Stimulated activated CD8-positive, alpha-beta memory T cell treated with anti-CD3 and anti-CD28 coated beads, Interleukin-4, amount 100 ng/mL, for 1 hour (primary cell): ENCODE measurements at places on chromosomes 2 and 18.

DNA sequence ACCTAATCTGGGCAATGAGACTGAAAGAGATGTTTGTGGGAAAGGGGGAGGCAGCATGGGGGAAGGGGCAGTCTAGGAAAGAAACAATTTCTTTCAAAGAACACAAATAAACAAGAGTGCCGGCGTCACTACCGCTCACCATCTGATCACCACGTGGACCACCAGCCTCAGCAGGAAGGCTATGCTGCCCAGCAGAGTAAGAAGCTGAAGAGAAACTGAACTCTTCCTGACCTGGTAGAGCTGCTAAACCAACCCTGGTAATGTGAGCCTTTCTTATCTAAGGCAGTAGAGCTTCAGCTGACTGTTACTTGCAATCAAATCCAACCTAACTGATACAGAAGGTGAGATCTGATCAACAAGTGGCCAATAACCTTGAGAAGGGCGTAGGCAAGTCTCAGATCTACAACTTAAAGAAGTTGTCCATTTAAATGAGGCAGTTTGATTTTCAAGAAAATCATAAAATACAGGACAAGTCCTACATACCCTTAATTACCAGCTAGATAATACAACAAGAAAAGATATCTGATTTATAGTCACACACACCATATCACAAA is 44.2 kb upstream of the SPTBN1 start:
- DNase-seq: no peak

DNA sequence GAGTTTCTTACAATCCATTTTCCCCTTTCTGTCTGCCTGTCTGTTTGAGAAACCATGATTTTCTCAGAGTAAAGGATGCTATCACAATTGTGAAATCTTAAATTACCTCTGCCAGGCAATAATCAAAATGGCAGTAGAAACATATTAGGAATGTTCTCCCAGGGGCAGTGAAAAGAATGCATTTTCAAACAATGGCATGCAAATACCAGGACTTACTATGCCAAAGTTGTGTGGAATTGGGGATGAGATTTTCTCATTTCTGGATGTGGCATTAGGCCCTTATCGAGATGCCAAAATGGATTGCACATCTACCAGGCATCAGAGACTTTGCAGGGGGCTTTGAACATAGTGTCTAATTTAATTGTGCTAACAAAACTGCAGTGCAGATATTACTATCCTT is 821.4 kb downstream of the RNF144A start:
- DNase-seq: no peak

GRCh38 chr2:54975598-54976492 is 74.4 kb downstream of the RTN4 start:
- DNase-seq: no peak

DNA sequence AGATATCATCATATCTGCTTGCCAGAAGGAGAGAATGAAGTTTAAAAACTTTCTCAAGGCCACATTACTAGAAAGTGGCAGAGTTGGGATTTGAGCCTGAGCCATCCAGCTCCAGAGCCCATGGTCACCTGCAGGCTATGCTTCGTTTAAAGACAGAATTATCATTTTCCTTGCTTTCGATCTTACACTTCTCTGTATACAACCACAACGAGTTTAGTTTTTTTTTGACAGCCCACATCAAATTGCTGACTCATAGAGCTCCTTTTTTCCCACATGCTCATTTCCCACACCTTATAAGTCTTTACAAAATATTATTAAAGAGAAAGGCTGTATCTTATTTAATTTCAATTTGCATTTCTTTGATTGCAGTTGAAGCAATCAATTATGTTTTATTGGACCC is 6.5 kb downstream of the PLEK start:
- DNase-seq: no peak

DNA sequence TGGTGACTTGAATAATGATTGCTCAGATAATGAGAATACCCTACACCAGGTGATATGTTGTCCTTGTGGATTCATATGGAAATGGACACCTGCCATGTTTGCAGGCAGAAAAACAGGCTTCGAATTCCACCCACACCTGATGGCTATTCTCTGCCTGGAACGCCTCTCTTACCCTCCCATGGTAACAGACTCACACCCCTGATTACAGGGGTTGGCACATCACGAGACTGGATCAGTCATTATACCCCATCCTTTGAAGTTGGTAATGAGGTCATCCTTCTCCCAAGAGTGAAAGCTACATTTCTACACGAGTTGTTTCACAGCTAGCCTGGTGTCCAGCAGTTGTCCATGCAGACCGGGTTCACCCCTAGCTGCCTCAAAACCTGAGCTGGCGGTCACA is 71.4 kb upstream of the MBOAT2 start:
- DNase-seq: no peak
